ENCODE measurements at places on chromosomes 2 and 18. TPM values are rescaled to one million over a fixed set of nuclear protein-coding genes. Genes with fewer than 3 reads are reported as not detected.

DNA sequence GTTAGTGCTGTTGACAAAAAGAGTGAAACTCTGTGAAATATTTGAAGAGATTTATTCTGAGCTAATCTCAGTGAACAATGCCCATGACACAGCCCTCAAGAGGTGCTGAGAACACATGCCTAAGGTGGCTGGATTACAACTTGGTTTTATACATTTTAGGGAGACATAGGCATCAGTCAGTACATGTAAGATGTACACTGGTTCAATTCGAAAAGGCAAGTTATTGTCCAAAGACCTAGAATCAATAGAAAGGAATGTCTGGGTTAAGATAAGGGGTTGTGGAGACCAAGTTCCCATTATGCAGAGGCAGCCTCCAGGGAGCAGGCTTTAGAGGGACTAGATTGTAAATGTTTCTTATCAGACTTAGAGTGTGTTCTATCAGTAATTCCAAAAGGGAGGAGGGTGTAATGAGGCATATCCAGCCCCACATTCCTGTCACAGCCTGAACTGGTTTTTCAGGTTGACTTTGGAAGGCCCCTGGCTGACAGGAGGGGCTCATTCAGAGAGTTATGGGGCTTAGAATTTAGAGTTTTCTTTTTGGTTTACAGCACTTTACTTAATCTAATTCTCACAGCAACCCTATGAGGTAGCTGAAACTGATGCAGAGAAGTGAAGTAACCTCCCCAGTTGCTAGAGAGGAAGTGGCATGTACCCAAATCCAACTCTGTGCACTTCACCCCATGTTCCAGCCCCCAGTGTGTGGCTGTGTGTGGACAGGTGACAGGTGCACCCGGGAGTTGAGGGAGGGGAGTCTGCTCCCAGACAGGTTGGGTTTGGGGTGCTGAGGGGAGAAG, 28.3 kb upstream of the ASAP2 start:
- no peak for DNase-seq

DNA sequence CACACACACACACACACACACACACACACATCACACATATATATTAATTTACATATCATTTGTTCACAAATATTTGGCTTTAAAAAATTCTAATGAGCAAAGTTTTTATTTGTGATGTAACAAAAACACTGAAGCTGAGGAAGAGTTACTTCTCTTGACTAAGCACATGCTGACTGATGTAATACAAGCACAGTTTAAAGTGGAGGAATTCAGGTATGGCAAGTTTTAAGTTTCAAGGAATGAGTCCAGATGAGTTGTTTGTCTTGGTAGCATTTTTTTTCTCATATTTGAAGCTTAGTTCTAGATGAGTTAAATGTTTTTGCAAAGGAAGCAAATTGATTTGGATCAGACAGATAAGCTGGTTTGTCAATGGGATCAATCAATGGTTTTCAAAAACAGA, 20.2 kb upstream of the CALCRL start:
- no peak for DNase-seq

The LRRTM4 gene
- total RNA-seq: 1.1 TPM

The SRD5A2 gene
- total RNA-seq: 0.25 TPM

The APOB gene
- 0.13 TPM for total RNA-seq

The PCGF1 gene
- total RNA-seq: 11.2 TPM

The TGFA gene
- total RNA-seq: 1.0 TPM

The ACADL gene
- 18.0 TPM for total RNA-seq

The ONECUT2 gene
- under 0.01 TPM for total RNA-seq

The PRKAG3 gene
- not detected for total RNA-seq
